Psoas muscle (tissue), 8 donors: ENCODE measurements at places on chromosomes 13 and 19.

DNA sequence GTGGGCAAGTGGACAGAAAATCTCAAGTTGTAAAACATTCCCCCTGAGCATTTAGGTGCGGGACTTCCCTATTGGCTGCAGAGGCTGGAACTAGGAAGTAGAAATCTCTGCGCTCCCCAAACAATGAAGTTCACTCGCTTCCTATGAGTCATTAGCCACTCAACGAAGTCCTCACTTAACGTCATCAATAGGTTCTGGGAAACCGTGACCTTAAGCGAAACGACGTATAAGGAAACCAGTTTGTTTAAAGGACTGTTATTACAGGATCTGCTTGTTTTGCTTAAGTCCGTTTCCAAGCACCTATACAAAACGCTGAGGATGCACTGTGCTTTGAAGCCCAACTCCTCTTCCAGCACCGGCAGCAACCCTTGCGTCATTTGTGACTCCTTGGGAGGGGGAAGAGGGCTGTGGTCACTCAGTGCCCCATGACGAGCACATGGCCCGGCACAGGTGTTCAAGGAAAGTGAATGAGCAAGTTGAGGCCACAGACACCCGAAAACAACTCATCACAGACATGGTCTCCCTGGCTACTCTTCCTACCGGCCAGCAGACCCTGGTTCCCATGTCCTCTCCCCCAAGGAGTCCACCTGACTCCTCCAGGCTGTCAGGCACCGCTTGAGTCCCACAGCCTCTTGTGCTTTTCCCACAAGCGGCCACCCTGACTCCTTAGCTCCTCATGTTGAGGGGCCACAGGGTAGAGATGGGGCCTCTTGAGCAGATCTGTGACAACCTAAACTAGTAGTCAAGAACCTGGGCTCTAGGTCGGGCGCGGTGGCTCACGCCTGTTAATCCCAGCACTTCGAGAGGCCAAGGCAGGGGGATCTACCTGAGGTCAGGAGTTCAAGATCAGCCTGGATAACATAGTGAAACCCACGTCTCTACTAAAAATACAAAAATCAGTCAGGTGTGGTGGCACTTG, 4.8 kb downstream of the RPS16 start:
- DNase-seq = no peak

DNA sequence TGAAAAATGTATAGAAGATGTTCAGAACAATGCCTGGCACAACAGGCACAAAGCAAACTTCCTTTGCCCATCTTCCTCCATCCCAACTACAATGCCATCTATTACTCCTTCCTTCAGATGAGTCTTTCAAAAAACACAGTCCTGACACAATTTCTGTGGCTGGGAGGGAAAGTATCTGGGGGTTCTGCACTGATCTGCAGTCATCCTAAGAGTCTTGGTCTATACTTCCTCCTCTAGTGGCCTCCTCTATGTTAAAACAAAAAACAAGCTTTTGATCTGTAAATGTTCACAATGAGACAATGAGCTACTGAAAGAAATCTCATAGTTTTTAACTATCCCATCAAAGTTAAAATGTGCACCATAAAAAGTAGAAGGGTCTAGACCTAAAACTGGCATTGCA, 44.8 kb downstream of the USP12 start:
- DNase-seq = no peak

- no peak for DNase-seq
These were observed 6.5 kb downstream of the EPSTI1 start for GRCh38 chr13:42985312-42986175.

GRCh38 chr19:49583239-49583638, 2.1 kb downstream of the PRRG2 start:
- DNase-seq = no peak

- no peak for DNase-seq
These were observed 204.7 kb downstream of the FGF14 start for GRCh38 chr13:102197193-102197592.

DNA sequence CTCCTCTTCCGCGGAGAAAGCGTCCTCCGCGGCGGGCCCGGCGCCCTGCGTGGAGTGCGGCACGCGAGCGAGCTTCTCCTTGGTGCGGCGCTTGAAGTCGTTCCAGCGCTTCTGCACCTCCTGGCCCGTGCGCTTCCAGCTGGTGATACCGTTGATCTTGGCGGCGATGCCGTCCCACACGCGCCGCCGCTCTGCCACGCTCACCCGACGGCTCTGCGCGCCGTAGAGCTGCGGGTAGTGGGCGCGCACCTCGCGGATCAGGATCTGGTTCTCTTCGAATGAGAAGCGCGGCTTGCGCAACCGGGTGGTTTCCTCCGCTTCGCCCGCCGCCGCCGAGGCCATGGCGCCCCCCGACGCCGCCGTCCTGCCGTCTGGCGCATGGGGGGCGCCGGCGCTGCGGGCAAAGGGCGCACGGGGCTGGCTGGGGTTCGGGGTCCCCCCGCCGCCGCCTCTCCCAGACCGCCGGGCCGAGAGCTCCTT, 941 bp downstream of the MYPOP start:
- DNase-seq = peak; percentile 68

DNA sequence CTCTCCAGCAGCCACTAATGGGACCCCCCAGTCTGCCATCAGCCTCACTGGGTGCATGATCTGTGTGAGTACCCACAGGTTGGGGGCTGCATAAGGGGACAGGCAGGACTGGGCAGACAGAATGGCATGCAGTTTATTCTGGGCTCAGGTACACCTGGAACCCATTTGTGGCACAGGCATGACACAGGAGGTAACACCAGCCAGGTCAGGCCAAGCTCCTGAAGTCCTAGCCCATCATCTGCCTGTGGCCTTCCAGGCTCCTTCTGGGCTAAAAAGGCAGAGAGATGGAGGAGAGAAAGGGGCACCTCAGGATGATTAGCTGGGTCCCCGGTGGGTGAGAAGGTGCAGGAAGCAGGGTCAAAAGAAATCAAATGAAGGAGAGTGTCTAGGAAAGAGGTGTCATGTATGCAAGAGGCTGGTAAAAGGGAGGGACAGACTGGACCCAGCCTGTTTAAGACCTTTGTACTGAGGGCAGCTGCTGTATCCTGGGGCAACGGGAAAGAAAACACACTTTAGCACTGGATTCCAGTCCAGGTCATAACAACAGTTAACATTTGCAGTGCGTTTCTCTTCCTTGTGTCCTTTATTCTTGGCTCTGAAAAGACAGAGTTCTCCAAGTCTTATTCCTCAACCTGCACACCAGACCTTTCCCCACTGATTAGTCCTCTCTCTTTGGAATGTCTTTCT, 20.2 kb upstream of the DGKH start:
- no peak for DNase-seq

DNA sequence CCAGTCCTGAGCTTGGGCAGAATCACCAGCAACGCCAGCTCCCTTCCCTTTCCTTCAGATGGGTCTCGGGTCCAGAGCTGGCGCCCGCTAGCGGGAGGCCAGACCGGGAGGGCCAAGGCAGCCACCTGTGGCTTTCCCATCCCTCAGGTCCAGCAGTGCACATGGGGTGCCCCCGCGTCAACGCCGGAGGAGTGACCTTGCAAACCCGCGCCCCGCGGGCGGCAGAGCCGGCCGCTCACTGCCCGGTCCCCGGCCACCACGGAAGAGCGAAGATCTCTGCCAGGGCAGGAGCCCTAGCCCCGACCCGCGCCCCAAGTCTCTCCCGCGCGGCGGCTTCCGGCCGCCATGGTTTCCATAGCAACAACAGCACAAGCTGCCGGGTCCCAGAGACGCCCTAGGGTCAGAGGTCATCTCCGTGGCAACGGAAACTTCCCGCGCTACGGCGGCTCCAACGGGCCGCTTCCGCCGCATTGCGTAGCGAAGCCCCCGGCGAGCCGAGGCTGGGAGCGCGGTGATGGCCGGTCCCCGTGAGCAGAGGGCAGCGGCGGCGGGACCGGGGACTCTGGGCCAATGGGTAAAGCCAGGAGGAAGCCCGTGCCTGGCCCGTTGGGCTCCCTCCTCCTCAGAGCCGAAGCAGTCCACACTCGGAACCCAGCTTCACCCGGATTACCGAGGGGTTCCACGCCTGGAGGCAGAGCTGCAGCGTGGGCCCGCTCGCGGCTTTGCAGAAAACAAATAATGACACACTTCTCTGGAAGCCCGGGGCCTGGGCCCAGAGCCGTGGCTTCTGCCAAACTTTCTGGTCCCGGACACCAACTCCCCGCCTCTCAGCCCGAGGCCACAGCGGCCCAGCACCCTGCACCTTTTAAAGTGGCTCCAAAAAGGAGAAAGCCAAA, 7.4 kb downstream of the FGF14 start:
- DNase-seq = peak; percentile 95

- no peak for DNase-seq
These were observed 341.8 kb downstream of the OXGR1 start for GRCh38 chr13:96652506-96652905.

GRCh38 chr19:47509973-47510372, 4.9 kb downstream of the NAPA start:
- peak; percentile 55 for DNase-seq

GRCh38 chr19:18790566-18791314, at the start of gene COMP:
TSS of gene COMP (minus strand) at chr19:18791305. CDS start at chr19:18791269, 36 bp downstream.
- no peak for DNase-seq

- no peak for DNase-seq
These were observed 1070.2 kb downstream of the EFNB2 start for GRCh38 chr13:105465251-105465650.

DNA sequence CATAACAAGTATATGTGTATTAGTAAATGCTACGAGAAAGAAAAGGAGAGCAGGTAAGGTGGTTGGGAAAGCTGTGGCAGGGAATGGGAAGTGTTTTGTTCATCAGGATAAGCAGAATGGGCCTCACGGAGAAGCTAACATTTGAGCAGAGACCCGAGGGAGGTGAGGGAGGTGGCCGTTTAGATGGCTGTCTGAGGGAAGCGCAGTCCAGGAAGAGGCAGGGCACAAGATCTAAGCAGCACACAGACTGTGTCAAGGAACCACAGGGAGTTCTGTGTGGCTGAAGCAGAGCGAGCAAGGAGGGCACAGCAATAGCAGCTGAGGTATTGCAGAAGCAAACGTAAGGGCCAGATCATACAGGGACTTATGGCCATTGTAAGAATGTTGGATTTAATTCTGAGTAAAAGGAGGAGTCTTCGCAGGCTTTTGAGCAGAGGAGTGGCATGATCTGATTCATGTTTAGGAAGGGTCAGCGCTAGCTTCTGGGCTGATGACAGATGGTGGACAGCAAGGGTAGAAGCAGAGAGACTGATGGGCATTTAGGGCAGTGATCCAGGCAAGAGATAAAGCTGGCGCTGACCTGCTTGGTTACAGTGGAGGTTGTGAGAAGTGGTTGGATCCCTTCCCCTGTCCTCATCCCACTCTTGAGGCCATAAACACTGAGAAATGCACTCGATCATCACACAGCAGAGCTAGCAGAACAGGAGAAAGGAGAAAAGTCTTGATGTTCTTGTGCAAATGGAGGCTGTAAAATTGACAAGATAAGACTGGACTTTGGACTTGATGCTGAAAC, 199.9 kb downstream of the LACC1 start:
- no peak for DNase-seq

GRCh38 chr13:71499235-71499634, 367.8 kb downstream of the DACH1 start:
- no peak for DNase-seq

GRCh38 chr13:79805317-79805716, 324.4 kb downstream of the NDFIP2 start:
- DNase-seq = no peak

GRCh38 chr19:8206147-8207087, 2.8 kb upstream of the CERS4 start:
- DNase-seq = no peak

GRCh38 chr19:35142606-35143230, 337 bp upstream of the FXYD7 start:
- DNase-seq = peak; percentile 72

- DNase-seq = no peak
These were observed 25.5 kb downstream of the NKPD1 start for GRCh38 chr19:45135176-45135885.

GRCh38 chr19:21202865-21203494, 61.1 kb downstream of the ZNF431 start:
- no peak for DNase-seq

DNA sequence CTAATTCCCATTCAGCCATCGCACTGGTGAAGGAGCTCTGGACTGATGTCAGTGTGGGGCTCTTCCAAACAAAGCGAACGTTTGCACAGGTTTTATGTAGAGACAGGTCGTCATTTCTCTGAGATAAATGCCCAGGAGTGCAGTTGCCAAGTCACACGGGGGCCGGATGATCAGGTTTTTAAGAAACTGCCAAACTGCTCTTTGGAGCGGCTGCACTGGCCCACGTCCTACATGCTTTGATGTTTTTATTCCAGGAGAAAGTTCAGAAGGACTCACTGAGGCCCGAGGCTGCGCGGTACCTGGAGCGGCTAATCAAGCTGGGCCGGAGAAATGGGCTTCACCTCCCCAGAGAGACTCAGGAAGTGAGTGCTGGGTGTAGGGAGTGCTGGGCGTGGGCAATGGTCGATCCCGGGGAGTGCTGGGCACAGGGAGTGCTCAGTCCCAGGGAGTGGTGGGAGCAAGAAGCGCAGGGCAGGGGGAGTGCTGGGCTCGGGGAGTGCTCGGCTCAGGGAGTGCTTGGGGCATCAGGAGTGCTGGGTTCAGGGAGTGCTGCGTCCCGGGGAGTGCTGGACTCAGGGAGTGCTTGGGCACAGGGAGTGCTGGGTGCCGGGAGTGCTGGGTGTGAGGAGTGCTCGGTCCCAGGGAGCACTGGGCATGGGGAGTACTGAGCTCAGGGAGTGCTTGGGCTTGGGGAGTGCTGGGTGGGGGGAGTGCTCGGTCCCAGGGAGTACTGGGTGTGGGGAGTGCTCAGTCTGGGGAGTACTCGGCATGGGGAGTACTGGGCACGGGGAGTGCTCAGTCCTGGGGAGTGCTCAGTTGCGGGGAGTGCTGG, 10.7 kb downstream of the THOP1 start:
- no peak for DNase-seq

GRCh38 chr13:35219021-35219420, 257.5 kb downstream of the MAB21L1 start:
- DNase-seq = no peak

DNA sequence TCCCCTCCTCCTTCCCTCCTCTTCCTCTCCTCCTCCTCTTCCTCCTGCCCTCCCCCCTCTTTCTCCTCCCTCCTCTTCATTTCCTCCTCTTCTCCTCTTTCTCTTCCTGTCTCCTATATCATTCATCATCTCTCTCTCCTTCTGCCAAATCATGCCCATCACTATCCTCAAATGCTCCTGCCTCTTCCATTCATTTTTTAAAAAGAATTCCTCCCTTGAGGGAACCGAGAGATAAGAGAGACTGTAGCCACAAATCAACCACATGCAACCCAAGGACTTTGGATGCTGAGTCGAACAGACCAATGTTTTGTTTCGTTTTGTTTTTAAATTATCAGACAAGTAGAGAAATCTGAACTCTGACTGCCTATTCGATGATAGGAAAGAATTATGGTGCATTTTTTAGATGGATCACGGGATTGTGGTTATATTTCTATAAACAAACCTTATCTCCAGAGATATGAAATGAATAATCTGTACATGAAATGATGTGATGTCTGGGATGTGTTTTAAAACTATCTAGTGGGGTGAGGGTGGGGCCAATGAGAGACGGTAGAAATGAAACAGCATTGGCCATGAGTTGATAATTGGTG, 9.5 kb upstream of the ZNF541 start:
- no peak for DNase-seq

- no peak for DNase-seq
These were observed 79.5 kb downstream of the RUBCNL start for GRCh38 chr13:46307554-46307953.
